ENCODE measurements at places on chromosomes 16 and 17. TPM values are rescaled to one million over a fixed set of nuclear protein-coding genes. Genes with fewer than 3 reads are reported as not detected.

Gene SPEM3
- total RNA-seq = not detected

Gene WNT9B
- total RNA-seq = not detected

Gene SLC13A2
- total RNA-seq = not detected

Gene KRT20
- total RNA-seq = 0.18 TPM

Gene RPTOR
- 46.2 TPM for total RNA-seq

Gene ITGA2B
- 3.1 TPM for total RNA-seq

Gene MGAT5B
- 4.9 TPM for total RNA-seq

Gene PRR35
- total RNA-seq = not detected

Gene SPN
- total RNA-seq = not detected

Gene DNAI2
- total RNA-seq = not detected

Gene PRSS36
- total RNA-seq = 0.51 TPM

Gene PERCC1
- total RNA-seq = not detected

Gene CHST4
- total RNA-seq = not detected

Gene TEX19
- 1.2 TPM for total RNA-seq

Gene BCL6B
- 0.12 TPM for total RNA-seq

Gene ADCY7
- 14.1 TPM for total RNA-seq

Gene CCDC78
- 3.3 TPM for total RNA-seq
